ENCODE measurements at places on chromosomes 6 and 20.

- no peak for DNase-seq
These were observed 12.9 kb downstream of the TAGAP start for GRCh38 chr6:159031846-159032245.

DNA sequence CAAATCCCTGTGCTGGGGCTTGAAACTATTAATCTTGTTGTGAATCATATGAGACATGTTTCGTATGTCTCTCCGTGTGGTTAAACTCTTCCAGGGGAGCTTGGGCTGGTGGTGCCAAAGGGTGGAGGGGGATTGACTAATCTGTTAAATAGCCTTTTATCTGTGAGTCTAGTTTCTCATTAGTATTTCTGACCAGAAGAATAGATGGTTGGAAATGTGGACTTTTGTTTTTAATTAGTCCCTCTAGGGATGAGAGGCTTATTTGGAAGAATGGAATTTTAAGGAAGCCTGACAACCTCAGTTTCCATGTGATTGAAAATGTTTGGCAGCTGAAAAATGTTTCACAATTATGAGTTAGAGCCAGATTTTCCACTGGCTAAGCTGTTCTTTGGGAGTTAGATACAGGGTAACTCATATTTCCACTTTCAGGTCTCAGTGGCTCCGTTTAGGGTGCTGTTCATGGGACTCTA, 117.3 kb downstream of the BCKDHB start:
- no peak for DNase-seq

GRCh38 chr6:67663105-67663895, 971.8 kb upstream of the ADGRB3 start:
- DNase-seq = no peak

DNA sequence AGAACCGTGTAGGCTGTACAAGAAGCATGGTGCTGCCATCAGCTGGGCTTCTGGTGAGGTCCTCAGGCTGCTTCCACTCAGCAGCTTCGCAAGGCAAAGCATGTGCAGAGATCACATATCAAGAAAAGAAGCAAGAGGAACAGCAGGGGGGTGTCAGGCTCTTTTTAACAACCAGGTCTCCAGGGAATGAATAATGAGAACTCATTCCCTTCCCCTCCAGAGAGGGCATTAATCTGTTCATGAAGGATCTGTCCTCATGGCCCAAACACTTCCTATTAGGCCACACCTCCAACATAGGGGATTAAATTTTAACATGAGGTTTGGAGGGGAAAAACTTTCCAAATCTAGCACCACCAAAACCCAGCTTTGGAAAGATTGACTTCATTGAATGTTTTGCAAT, 20.0 kb downstream of the GINM1 start:
- no peak for DNase-seq

- no peak for DNase-seq
These were observed 777.8 kb downstream of the KIF16B start for GRCh38 chr20:15795305-15796019.

GRCh38 chr6:113642714-113643406, 214.3 kb upstream of the MARCKS start:
- no peak for DNase-seq

- no peak for DNase-seq
These were observed 548.5 kb downstream of the CD83 start for GRCh38 chr6:14665827-14666724.

GRCh38 chr6:56037601-56038000, 162.2 kb upstream of the BMP5 start:
- no peak for DNase-seq

GRCh38 chr6:75619230-75619899, 17.7 kb downstream of the SENP6 start:
- no peak for DNase-seq

DNA sequence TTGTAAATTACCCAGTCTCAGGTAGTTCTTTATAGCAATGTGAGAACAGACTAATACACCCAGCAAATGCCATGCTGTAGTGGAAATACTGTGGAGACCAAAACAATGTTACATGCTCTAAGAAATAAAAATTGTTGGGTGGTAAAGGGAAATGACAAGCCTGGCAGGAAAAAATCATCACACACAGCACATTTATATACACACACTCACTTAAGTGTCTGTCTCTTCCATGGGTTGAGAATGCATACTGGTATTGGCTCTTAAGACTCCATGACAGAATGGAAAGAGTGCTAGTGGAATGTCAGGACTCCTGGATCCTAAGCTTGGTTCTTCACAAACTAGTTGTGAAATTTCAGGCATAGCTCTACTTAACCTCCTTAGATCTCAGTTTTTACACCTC, 343.0 kb downstream of the CD83 start:
- no peak for DNase-seq

GRCh38 chr6:83536647-83537589, 24.6 kb downstream of the PRSS35 start:
- no peak for DNase-seq

DNA sequence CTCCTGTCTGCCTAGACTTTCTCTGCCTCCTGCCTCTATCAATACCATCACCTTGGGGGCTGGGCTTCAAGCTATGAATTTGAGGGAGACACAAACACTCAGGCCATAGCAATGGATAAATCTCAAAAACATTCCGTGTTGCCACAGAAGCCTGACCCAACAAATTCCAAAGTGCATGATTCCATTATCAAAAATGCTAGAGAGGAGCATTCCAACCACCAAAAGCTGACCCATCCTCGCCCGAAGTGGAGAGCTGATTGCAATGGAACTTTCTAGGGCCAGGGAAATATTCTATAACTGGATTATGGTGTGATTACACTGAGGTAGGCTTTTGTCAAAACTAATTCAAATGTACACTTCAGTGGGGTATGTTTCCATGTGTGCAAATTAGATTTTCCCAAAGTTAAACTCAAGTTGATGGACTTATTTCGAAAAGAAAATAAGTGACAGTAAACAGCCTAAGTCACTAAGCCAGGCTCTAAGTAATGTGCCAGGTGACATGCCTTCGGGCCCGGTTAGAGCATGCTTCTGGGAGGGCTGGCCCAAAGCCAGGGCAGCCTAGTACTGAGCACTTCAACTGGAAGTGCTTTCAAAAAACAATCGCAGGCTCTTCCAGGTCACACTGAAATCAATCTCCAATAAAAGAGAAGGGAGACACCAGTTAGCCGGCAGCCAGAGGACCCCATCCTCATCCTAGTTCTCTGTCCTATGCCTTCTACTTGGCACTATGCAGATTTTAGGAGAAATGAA, 142.3 kb downstream of the TBXT start:
- no peak for DNase-seq

- no peak for DNase-seq
These were observed 12.6 kb upstream of the BNIP5 start for GRCh38 chr6:36349240-36349639.

DNA sequence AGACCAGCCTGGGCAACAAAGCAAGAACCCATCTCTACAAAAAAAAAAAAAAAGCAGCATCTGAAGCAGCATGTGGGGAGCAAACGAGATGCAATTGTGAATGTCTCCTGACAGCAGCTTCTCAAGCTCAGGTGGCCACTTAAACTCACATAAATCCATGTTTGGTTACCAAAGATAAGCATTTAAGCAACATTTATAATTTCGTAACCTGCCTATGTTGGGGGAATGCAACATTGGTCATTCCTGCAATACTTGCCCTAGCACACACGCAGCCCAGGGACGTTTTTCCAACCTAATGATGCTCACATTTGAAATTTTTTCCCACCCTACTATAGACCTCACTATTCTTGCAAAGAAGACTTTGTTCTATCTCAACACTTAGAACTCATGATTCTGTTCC, 113.3 kb downstream of the ZFP64 start:
- no peak for DNase-seq

GRCh38 chr6:170232186-170233002, 58.5 kb downstream of the DLL1 start:
- DNase-seq = no peak

- no peak for DNase-seq
These were observed 1.4 kb upstream of the LIN28B start for GRCh38 chr6:104955491-104955890.

DNA sequence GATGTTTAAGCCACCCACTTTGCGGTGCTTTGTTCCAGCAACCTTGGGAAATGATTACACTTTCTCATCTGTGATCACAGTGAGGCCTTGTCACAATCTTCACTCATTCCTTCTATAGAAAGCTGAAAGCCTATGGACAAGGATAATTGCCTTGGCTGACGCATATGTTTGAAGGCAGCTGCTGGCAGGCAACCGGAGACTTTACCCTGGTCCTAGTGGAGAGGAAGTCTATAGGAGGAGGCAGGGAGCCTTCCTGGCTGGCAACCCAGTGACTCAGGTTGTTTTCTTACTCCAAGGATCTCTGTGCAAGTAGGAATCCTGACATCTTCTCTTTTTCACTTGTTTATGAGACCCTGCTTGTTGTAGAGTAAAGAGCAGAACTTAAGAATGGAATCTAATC, 34.1 kb upstream of the ESR1 start:
- DNase-seq = no peak

DNA sequence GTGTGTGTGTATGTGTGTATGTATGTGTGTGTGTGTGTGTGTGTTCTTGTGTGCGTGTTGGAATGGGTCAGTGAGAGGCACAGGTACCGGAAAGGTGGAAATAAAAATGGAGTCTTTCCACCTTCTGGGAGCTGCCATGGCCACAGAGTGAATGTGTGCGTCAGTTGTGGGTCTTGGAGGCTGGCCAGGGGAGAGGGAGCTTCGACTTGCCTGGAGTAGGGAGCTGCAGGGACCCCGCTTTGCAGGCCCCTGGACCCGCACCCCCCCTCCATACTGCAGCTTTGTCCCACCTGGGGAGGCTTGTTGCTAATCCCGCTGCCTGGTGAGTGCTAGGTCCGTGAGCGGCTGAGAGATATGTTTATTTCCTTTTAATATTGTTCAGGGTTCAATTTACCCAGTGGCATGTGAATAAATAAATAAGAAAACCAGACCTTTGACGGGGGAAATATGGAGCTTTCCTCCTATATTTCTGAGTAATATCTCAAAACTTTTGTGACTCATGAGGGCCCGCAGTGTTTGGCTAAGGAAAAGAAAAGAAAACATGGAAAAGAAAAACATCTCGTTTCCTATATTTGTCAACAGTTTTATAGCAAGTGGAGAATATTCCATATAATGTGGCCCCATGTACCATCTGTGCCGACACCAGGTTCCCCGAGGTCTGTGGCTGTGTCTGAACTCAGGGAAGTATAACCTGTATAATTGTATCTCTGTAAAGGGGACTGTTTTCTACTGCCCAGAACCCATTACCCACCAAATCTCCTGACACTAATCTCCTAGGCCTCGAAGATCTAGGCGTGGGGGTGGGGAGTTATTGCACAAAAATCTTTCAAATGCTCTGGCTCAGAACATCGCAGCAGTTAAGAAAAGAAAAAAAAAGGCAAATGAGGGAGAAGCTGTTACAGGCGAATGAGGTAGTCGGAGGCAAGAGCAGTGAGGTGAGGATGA, 24.6 kb upstream of the CCDC167 start:
- DNase-seq = no peak

DNA sequence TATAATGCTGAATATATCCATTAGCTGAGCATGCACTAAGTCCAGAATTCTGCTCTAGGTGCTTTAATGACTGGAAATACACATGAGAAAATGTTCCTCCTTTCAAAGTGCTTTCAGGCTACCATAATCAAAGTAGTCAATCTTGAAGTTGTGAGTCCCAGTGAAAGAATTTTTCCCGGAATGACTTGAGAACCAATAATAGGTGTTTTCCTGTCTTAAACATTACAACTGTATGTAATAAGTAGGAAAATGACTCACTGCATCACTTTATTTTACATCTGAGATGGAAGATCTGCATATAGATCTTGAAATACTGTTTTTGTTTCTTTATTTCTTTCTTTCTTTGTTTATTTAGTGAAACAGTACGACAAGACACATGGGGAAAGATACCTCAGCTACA, 437.4 kb upstream of the JAG1 start:
- DNase-seq = no peak

GRCh38 chr20:10873026-10873425, 199.2 kb upstream of the JAG1 start:
- no peak for DNase-seq

GRCh38 chr6:37456126-37456525, 23.1 kb downstream of the CMTR1 start:
- DNase-seq = no peak

DNA sequence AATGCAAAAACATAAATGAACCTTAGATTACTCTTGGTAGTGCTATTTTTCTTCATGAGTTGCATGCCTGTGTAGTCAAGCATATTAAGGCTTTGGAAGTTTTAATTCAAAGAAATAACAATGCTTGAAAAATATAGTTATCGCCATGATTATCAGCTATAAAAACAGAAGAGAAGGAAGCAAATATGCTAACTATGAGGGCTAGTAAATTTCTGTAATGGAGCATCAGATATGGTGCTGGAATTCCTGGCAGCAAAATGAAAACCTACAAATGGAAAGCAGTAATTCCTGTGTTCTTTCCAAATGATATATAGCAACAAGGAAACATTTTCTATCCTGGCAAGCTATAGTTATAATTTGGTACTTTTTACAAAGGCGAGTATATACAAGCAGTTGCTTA, 29.7 kb downstream of the DOP1A start:
- no peak for DNase-seq

DNA sequence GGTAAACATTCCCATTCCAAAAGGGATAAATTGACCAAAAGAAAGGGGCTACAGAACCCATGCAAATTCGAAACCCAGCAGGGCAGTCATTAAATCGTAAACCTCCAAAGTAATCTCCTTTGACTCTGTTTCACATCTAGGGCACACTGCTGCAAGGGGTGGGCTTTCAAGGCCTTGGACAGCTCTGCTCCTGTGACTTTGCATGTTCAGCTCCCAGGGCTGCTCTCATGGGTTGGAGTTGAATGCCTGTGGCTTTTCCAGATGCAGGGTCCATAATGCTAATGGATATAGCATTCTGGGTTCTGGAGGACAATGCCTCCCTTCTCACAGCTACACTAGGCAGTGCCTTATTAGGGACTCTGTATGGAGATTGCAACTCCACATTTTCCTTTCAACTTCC, 211.9 kb upstream of the MANEA start:
- DNase-seq = no peak

DNA sequence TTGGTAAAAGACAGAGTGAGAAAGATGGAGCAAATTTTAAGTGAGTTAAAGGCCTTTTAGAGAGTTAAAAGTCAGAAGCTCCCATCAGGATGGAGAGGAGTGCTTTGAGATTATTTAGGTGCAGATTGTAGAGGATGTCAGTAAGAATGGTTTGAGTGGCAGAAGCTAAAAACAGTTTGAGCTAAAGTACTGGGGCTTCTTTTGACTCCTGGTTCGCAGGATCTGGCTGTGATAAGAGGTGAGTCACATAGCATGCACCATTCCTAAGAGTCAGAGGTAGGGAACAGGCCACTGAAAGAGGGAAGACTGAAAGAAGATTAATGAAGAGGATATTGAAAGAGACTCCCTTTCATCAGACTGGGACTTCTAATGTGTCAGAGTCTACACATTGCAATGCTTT, 1047.9 kb upstream of the MAP3K7 start:
- DNase-seq = no peak

GRCh38 chr20:36126836-36127527, 27.6 kb upstream of the EPB41L1 start:
- DNase-seq = no peak

All from CD4-positive, alpha-beta T cell treated with Interleukin-6 at 100 ng/mL for 8 hours (primary cell).